Upper lobe of right lung (tissue), 1 donor: ENCODE measurements at places on chromosomes 7 and 10. TPM values are rescaled to one million over a fixed set of nuclear protein-coding genes. Genes with fewer than 3 reads are reported as not detected.

- no peak overlapping the region for H3K4me3 ChIP-seq
- no peaks in the 10 kb centered on the region for H3K4me1 ChIP-seq
- no peaks in the 10 kb centered on the region for H3K36me3 ChIP-seq
Observed at GRCh38 chr10:581776-582330, 107.6 kb downstream of the DIP2C start.

GRCh38 chr10:6383096-6383812 is 180.5 kb downstream of the PFKFB3 start:
- H3K36me3 ChIP-seq: no peaks in the 10 kb centered on the region
- DNase-seq: no peak
- H3K27ac ChIP-seq: peak overlapping the region; percentile 48
- peaks cover 24% of the 10 kb centered on the region for H3K4me1 ChIP-seq

DNA sequence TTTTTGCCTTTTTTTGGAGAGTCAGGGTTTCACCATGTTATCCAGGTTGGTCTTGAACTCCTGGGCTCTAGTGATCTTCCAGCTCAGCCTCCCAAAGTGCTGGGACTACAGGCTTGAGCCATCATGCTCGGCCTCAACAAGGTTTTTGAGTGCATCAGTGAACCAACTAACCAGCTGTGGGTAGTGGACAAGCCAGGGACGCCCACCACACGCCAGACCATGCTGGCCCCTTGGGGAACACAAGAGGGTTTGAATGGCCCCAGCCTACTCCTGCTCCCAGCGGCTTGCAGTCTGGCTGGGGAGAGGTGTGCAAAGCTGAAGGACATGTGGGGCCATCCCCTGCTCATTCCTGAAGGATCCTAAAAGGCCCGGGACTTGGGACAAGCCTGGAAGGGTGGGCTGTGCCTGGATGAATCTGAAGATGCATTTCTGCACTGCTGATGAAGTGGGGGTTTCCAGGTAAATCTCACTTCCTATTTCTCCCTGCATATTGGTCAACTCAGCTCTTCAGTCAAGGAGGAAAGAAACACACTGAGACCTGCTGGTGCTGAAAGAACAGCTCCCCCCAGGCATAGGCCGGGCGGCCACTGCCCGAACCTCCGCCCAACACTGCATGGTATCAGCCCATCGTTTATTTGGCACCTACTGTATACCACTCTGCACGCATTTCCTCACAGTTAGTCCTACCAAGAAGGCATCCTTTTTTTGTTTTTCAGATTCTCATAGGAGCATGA is 6.9 kb downstream of the MMD2 start:
- no peak for DNase-seq
- H3K4me1 ChIP-seq: no peaks in the 10 kb centered on the region
- no peak overlapping the region for H3K4me3 ChIP-seq
- H3K36me3 ChIP-seq: no peaks in the 10 kb centered on the region

GRCh38 chr10:33216661-33217427 is 117.6 kb downstream of the NRP1 start:
- H3K27ac ChIP-seq: no peak overlapping the region
- H3K4me1 ChIP-seq: peaks cover 12% of the 10 kb centered on the region
- DNase-seq: no peak
- H3K36me3 ChIP-seq: peaks cover 50% of the 10 kb centered on the region
- no peak overlapping the region for H3K4me3 ChIP-seq
- H3K27me3 ChIP-seq: no peaks in the 10 kb centered on the region

GRCh38 chr7:157339777-157340677 is 3.2 kb downstream of the DNAJB6 start:
- H3K27me3 ChIP-seq: no peaks in the 10 kb centered on the region
- H3K4me3 ChIP-seq: peak overlapping the region; percentile 1
- no peak overlapping the region for H3K27ac ChIP-seq

GRCh38 chr7:64314566-64314965 is 805 bp downstream of the ZNF736 start:
- no peaks in the 10 kb centered on the region for H3K4me1 ChIP-seq
- no peaks in the 10 kb centered on the region for H3K36me3 ChIP-seq
- H3K4me3 ChIP-seq: peak overlapping the region; percentile 75
- DNase-seq: no peak
- no peaks in the 10 kb centered on the region for H3K27me3 ChIP-seq

GRCh38 chr7:30354791-30355190 is 70.4 kb downstream of the ZNRF2 start:
- DNase-seq: no peak
- H3K4me3 ChIP-seq: no peak overlapping the region
- H3K27ac ChIP-seq: no peak overlapping the region
- H3K4me1 ChIP-seq: peaks cover 11% of the 10 kb centered on the region

ZNF680 gene
- total RNA-seq: 17.3 TPM

GRCh38 chr7:16421333-16422102 is at the start of gene CRPPA:
CRPPA (minus strand) TSS chr7:16421538; CDS start chr7:16421322, 216 bp downstream.
- peaks cover 18% of the 10 kb centered on the region for H3K4me1 ChIP-seq
- no peaks in the 10 kb centered on the region for H3K36me3 ChIP-seq
- H3K27me3 ChIP-seq: no peaks in the 10 kb centered on the region
- peak; percentile 80 for DNase-seq

KAT6B gene
- total RNA-seq: 45.4 TPM

CYP3A7 gene
- 1.6 TPM for total RNA-seq

FAM25G gene
- total RNA-seq: not detected

BAIAP2L1 gene
- 22.9 TPM for total RNA-seq

DNA sequence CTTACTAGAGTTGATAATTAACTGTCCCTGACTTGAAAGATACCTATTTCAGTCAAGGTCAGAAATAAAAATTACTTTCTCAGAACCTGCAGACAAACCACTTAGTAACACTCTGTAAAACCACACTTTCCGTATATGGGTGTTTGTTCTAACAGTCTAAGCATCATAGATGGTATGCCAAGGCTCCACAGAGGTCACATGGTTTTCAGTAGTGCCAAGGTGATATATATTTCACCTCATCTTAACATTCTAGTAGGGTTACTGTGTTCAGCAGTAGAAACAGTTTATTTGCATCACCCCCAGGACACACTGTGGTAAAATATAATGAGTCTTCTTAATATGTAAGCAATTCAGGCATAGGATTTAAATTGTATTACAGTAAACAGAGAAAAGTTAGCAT is 61.5 kb downstream of the KCND2 start:
- H3K36me3 ChIP-seq: no peaks in the 10 kb centered on the region
- no peaks in the 10 kb centered on the region for H3K4me1 ChIP-seq
- no peak for DNase-seq
- H3K4me3 ChIP-seq: no peak overlapping the region

GRCh38 chr7:30523466-30523865 is 18.8 kb upstream of the GGCT start:
- H3K4me1 ChIP-seq: peaks cover 10% of the 10 kb centered on the region
- no peak overlapping the region for H3K4me3 ChIP-seq
- no peaks in the 10 kb centered on the region for H3K36me3 ChIP-seq
- H3K27ac ChIP-seq: no peak overlapping the region
- DNase-seq: no peak
- no peaks in the 10 kb centered on the region for H3K27me3 ChIP-seq

DNA sequence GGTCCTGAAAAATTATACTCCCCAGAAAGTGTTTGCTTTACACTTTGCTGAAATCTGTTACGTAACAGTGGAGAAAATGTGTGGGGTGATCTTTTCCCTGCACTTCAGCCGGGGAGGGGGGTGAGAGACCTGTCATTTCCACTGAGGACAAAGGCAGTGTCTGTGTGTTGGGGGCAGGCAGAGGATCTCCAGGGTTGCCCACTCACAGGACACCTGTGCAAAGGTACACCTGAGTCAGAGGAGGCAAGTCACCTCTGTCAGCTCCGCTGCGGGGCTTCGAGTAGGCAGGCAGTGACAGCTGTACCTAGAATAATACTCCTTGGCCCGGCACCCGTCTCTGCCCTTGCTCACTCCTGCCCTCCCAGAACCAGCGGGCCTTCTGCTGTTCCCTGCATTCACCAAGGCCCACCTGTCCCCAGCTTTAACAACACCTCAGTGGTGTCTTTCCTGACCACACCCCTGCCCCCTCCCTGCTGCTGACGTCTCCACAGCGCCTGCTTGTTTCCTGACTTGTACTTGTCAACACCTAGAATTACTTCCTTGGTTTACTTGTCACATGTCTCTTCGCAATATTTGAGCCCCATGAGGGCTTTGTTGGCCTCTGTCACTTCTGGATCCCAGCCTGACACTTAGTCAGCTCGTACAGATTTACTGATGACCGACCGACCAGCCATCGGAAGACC is 159.2 kb downstream of the NEURL1 start:
- DNase-seq: no peak
- no peaks in the 10 kb centered on the region for H3K36me3 ChIP-seq
- H3K4me1 ChIP-seq: peaks cover 48% of the 10 kb centered on the region
- no peak overlapping the region for H3K4me3 ChIP-seq
- H3K27me3 ChIP-seq: no peaks in the 10 kb centered on the region

DNA sequence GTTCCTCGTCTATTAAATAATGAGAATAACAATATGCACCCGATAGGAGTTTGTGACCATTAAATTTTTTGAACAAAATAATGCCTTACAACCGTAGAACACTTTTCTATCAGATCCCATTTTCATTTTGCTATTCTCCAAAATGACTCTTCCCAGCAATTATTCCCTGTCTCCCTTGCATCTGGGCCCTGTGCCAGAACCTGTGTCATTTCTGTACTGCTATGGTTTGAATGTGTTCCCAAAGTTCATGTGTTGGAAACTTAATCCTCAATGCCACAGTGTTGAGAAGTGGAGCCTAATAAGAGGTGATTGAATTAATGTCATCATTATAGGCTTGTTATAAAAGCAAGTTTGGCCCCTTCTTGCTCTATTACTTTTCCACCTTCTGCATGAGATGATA is 33.2 kb upstream of the SMNDC1 start:
- peaks cover 3% of the 10 kb centered on the region for H3K4me1 ChIP-seq
- H3K4me3 ChIP-seq: no peak overlapping the region
- DNase-seq: no peak
- no peaks in the 10 kb centered on the region for H3K36me3 ChIP-seq
- H3K27ac ChIP-seq: no peak overlapping the region
